ENCODE measurements at places on chromosomes 16 and 17. TPM values are rescaled to one million over a fixed set of nuclear protein-coding genes. Genes with fewer than 3 reads are reported as not detected.

TP53I13 gene
- polyA plus RNA-seq = 106 TPM

CCL11 gene
- polyA plus RNA-seq = 1.5 TPM

CD300H gene
- not detected for polyA plus RNA-seq

VKORC1 gene
- 46.2 TPM for polyA plus RNA-seq

EIF3C gene
- 549 TPM for polyA plus RNA-seq

FN3KRP gene
- polyA plus RNA-seq = 15.4 TPM

GAST gene
- polyA plus RNA-seq = not detected

MT1A gene
- polyA plus RNA-seq = 102 TPM

PRSS21 gene
- not detected for polyA plus RNA-seq

SLC6A2 gene
- polyA plus RNA-seq = not detected

SARM1 gene
- polyA plus RNA-seq = 4.8 TPM

SSH2 gene
- 18.0 TPM for polyA plus RNA-seq

FGF11 gene
- 7.2 TPM for polyA plus RNA-seq

TPSG1 gene
- polyA plus RNA-seq = not detected

ANKFN1 gene
- polyA plus RNA-seq = 0.01 TPM

HES7 gene
- 0.91 TPM for polyA plus RNA-seq

SOX8 gene
- 2.0 TPM for polyA plus RNA-seq

KIF19 gene
- 0.29 TPM for polyA plus RNA-seq

TNP2 gene
- polyA plus RNA-seq = not detected

CCDC40 gene
- polyA plus RNA-seq = 2.0 TPM

TNRC6A gene
- polyA plus RNA-seq = 8.3 TPM

EPOP gene
- 0.66 TPM for polyA plus RNA-seq

ACSM5 gene
- 0.32 TPM for polyA plus RNA-seq

NMRAL1 gene
- 30.7 TPM for polyA plus RNA-seq

CDRT4 gene
- 4.2 TPM for polyA plus RNA-seq

SLC6A4 gene
- polyA plus RNA-seq = 0.52 TPM

POLG2 gene
- 7.2 TPM for polyA plus RNA-seq

LRRC36 gene
- polyA plus RNA-seq = 0.42 TPM

FBXL16 gene
- 0.04 TPM for polyA plus RNA-seq

KRTAP4-4 gene
- not detected for polyA plus RNA-seq

SLC5A11 gene
- polyA plus RNA-seq = 0.06 TPM

KRT27 gene
- polyA plus RNA-seq = not detected

CBLN1 gene
- polyA plus RNA-seq = 0.59 TPM

WNK4 gene
- polyA plus RNA-seq = 0.03 TPM

EPN3 gene
- 18.9 TPM for polyA plus RNA-seq

KRT12 gene
- not detected for polyA plus RNA-seq

PMFBP1 gene
- polyA plus RNA-seq = 0.39 TPM

HAS3 gene
- 0.65 TPM for polyA plus RNA-seq

IL21R gene
- not detected for polyA plus RNA-seq

IL17C gene
- polyA plus RNA-seq = not detected

GPT2 gene
- 6.7 TPM for polyA plus RNA-seq

SLC52A1 gene
- polyA plus RNA-seq = not detected

CLEC18B gene
- polyA plus RNA-seq = 0.29 TPM

ZNF385C gene
- 0.09 TPM for polyA plus RNA-seq

MYH3 gene
- 1.4 TPM for polyA plus RNA-seq

STX1B gene
- 0.29 TPM for polyA plus RNA-seq

CDRT15L2 gene
- not detected for polyA plus RNA-seq

KRTAP3-1 gene
- polyA plus RNA-seq = not detected

KRT31 gene
- polyA plus RNA-seq = 0.01 TPM

PARD6A gene
- 2.7 TPM for polyA plus RNA-seq

OR1F1 gene
- not detected for polyA plus RNA-seq

EZH1 gene
- 16.0 TPM for polyA plus RNA-seq

ENPP7 gene
- polyA plus RNA-seq = not detected
